ENCODE measurements at places on chromosomes 7 and 10.

DNA sequence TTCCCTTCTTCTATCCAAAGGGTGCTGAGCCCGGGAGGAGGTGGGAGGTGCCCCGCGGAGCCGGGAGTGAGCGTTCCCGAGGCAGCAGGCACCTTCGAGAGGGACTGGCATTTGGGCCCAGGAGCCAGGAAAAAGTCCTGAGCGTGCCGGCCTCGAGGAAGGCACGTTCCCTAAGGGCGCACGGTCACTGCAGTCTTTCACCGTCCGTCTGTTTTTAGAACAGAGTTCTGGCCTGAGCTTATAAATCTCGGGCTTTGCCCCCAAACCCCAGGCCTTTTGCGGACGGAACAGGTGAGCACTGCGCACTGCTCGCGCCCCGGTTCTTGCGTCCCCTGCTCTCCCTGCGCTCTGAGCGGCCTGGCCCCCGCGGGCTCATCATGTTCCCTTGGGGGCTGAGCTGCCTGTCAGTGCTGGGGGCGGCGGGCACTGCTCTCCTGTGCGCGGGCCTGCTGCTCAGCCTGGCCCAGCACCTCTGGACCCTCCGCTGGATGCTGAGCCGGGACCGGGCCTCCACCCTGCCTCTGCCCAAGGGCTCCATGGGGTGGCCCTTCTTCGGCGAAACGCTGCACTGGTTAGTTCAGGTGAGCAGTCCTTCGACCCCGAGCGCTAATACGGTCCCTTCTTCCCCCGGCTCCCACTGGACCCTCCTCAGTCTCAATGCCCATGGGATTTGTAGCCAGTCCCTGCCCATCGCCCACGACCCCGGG is 442 bp downstream of the CYP26C1 start:
- DNase-seq: no peak

DNA sequence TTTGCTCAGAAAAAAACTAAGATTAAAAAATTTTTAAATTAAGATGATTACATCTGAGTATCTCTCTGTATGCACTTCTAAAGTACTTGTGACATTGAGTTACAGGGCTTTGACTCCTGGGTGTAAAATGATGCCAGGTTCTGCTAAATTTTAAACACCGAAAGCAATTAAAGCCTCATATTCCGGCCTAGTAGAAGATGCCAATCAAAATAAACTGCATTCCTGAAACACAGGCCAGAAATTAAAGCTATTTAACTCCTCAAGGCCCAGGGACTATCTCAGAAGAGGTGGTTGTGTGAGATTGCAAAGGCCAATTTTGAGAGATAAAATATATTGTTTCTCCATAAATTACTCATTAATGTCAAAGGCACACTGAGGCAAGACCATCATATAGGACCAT is 388.3 kb downstream of the KIF20B start:
- no peak for DNase-seq

DNA sequence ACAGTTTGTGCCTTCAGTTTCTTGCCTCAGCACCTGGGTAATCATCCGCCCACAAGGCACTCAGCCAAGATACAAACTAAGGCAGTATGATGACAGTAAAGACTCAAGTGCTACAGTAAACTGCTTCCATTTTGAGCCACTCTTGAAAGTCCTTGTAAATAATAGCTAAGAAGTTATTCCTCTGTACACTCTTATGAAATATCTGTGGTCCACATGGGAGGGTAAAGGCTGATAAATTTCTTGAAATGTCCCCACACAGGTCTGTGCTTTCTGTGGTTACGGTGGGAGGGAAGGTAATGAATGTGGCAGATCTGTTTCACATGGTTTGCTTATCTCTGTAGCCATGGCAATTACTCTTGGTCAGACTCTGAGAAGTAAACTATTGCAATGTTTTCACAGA is 551.0 kb upstream of the ZWINT start:
- DNase-seq: no peak

DNA sequence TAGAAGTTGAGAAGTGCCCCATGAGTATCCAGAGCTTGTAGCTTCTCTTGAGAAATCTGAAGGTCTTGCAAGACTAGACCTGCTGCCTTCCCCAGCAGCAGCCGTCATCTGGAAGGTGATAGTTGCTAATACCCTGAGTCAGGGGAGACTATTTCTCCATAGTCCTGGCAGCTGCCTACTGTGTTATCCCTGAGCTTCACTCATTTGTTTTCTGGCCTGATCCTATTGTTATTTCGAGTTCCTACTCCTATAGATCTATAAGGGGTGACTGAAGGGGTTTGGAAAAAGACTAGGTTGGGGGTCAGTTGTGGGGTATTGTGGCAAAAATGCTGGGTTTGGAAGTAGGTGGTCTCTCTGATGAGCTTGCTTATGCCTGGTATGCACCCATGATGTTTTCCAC is 297.8 kb downstream of the CNTNAP2 start:
- no peak for DNase-seq

- DNase-seq: no peak
Observed at GRCh38 chr10:123929791-123930190, 38.2 kb upstream of the CPXM2 start.

- DNase-seq: no peak
Observed at GRCh38 chr7:130475776-130476175, 16.1 kb upstream of the MEST start.

DNA sequence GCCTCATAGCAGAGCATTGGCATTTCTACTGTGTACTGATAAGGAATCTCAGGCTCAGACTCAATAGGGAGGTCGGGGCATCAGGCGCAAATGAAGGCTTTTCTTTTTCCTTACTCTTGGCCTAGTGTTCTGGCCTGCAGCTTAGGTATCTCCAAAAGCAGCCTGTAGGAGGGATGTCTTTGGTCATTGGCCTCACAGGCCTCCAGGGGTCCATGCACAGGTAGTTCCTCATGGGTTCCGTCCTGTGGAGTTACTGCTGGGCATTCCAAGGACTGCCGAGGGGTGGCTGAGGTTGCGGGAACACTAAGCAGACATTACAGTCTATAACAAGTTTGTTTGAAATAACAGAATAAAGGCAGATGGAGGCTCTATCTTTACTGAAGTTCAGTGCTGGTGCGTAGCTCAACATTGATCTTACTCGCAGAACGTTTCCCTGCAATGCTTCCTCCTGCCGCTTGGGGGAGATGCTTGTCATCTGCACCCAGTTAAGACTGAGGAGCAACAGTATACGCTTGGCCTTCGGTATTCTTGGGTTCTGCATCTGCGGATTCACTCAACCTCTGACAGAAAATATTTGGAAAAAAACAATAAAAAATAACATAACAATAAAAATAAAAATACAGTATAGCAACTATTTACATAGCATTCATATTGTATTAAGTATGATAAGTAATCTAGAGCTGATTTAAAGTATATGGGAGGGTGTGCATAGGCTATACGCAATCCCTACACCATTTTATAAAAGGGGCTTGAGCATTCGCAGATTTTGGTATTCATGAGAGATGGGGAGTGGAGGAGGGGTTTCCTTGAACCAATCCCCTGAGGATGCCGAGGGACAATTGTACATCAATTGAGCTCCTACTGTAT is 58.9 kb downstream of the SH2D4B start:
- peak; percentile 0 for DNase-seq

GRCh38 chr10:31761156-31761555 is 167.5 kb downstream of the ARHGAP12 start:
- no peak for DNase-seq

DNA sequence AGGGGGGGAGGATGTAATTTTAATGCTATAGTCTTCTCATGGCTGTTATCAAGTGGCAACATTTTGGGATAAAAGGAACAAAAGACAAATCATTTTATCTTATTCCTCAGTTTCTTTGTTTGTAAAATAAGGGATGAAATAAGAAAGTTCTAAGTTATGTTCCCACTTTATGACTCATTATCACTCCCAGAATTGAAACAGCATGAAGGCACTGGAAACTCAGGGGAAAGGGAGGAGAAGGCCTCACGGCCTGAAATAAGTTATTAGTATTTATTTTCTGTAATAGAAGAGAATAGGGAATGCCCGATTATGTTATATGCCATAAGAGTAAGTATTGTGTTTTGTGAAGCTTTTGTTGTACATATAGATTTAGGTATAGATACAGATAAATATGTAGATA is 85.0 kb upstream of the NAMPT start:
- DNase-seq: no peak

DNA sequence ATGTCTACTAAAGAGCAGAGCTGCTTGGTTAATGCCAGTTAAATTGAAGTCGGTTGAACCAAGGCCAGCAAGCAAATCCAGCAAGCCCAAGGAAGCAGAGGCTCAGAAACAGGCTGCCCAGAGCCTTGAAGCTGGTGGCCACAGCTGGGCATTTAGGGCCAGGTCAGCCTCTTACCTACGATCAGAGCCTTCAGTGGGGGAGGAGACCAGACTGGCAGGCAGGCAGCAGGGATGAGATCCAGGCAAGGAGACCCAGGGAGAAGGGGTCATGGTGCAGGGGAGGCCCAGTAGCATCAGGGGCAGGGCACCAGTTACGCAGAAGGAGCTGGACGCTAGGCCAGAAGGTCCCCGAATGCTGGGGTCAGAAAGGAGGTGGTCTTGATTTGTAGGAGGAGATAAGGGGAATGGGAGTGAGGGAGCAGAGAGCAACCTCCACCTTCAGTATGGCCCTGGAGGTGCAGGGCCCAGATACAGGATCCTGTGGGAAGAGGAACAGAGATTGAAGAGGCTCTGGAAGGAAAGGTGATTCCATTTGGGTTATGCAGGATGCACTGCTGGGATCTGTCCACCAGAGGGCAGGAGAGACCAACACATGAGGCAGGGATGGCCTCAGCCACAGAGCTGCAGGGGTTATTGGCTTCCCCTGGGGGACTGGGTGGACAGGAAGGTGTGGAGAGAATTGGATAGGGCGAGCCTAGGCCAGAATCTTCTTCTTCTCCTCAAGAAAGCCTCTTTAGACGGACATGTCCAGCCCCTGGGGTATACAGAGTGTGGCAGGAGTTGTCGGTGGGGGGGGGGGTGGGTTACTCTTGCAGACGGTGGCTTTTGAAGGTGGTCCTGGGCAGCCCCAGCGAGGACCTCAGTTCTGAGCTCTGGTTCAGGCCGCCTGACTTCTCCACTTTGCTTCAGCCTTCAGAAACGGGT is 132.6 kb upstream of the PODXL start:
- peak; percentile 5 for DNase-seq

DNA sequence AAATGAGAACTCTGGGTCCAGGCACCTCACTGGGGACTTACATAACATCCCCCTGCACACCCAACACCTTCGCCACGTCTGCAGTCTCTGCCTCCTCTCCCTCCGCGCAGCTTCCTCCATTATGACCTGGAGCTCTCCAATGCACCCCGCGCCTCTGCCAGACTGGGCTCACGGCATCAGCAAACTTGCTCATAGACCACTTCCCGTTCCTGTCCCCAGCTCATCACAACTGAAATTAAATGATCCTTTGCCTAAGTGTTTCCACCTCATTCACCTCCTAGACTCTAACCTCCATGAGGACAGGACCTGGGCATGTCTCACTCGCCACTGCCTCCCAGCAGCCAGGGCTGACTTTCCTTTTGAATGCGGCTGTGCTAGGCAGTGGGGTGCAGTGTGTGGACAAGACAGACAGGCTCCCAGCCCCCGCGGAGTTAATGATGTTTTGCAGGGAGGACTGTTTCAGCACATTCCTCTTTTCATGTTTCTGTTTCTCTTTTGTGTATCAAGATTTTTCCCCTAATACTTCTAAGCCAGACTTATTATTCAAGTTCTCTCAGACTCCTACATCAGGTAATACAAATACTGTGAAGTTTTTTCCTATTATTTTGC is 18.8 kb downstream of the CHST15 start:
- no peak for DNase-seq

DNA sequence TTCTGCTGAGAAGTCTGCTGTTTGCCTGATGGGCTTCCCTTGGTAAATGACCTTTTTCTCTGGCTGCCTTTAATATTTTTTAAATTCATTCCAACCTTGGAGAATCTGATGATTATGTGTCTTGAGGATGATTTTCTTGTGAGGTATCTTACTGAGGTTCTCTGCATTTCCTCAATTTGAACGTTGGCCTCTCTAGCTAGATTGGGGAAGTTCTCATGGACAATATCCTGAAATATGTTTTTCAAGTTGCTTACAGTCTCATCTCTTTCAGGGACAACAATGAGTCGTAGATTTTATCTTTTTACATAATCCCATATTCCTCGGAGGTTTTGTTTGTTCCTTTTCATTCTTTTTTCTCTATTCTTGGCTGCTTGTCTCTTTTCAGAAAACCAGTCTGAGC is 208.4 kb downstream of the KIF20B start:
- no peak for DNase-seq

DNA sequence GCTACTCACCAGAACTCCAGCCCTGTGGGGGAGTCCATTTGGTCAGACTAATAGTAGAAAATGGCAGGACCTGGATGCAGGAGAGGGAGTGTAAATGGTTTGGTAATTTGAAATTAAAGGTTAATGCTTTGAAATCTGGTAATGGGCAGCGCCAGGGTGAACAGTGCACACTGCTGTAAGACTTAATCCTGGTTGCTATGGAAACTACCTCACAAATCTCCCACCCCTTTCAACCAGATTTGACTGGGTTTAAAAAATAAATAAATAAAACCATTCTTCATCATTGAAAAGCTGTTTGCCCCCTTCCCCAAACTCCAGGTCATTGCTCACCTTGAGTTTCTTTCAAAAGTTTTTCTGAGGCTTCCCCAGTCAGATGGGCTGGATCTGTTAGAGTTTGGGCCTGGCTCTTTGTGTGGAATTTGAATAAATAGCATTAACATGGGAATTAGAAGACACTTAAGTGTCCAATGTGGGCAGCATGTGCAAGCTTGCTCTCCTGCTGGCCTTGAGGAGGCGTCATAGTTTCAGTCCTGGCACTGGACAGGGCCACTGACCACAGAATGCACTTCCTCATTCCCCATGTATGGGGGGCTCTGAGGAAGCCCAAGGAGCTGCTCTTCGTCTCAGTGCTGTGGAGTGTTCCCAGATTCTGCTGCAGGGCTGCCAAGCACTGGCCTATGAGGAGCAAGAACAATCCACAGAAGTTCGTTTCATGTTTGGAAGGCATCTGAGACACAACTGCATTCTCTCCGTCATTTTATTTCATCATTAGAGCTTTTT is 90.7 kb downstream of the LRRC4 start:
- no peak for DNase-seq

- no peak for DNase-seq
Observed at GRCh38 chr10:110833234-110833940, 38.3 kb upstream of the PDCD4 start.

- no peak for DNase-seq
Observed at GRCh38 chr10:85610381-85611092, 756.1 kb downstream of the GRID1 start.

DNA sequence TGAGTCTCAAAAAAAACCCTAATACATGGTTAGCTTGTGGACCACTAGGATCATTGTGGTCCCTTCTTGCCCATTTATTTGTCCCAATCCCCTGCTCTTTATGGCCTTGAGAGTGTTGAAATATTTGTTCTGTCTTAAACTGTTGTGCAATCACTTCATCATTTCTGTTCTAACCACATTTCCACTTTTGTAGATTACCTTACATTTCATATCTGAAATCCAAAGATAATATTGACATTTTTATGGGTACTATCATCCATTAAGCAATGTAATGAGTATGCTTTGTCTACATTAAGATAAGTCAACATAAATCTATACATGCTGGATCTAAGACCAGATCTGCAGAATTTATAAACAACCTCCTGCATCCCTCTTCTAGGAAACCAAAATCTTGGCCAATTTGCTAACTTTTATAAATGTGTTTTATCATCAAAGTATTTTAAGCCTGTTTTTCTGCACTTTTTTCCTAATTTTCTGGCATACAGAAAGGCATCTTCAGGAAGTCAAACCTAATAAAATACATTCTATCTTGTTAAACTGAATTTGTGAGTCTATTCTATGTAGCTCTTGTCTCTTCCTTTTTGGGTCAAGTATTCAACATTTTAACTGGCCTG is 359.4 kb upstream of the CELF2 start:
- DNase-seq: no peak
